ENCODE measurements at places on chromosomes 11 and 22.

DNA sequence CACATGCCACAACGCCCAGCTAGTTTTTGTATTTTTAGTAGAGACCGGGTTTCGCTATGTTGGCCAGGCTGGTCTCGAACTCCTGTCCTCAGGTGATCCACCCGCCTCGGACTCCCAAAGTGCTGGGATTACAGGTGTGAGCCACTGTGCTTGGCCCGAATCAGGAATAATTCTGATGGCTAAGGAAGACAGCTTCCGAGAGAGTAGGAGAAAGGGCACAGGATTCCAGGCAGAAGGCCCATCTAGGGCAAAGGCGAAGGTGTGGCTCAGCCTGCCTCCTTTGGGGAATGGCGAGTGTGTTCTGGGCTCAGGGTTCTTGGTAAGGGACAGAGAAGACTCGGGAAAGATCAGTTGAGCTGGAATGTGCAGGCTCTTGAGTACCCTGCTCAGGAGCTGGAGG lies 1.6 kb upstream of the SYCE3 start:
- no peak for DNase-seq

DNA sequence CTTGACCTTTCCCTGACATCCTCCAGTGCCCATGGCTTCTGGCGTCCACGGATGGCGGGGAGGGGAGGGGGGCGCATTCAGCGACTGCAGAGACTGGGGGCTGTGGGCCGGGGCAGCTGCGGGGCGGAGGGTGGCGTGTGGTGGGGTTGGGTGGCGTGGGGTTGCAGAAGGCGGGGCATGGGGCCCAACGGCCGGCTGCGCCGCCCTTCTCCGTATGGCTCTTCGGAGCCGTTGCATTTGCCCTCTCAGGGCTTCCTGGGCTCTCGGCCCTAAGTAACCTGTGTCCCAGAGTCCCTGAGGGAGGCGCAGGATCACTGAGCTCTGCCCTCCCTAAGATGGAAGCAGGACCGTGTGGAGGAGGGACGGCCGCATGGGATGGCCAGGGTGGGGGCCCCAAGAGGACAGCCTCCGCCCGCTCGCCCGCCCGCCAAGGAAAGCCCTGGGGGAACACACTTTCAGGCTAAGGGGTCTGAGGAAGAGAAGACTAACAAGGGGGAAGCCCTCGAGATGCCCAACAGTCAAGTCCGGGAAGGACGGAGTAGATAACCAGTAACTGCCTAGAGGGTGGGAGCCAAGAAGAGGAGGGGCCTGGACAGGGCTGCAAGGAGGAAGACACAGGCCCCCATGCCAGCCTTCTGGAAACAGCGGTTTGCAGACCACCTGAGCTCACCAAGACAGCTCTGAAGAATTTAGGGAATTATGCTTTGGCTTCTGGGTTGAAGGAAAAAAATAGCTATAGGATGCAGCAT lies 9.2 kb upstream of the AIFM3 start:
- peak; percentile 62 for DNase-seq

DNA sequence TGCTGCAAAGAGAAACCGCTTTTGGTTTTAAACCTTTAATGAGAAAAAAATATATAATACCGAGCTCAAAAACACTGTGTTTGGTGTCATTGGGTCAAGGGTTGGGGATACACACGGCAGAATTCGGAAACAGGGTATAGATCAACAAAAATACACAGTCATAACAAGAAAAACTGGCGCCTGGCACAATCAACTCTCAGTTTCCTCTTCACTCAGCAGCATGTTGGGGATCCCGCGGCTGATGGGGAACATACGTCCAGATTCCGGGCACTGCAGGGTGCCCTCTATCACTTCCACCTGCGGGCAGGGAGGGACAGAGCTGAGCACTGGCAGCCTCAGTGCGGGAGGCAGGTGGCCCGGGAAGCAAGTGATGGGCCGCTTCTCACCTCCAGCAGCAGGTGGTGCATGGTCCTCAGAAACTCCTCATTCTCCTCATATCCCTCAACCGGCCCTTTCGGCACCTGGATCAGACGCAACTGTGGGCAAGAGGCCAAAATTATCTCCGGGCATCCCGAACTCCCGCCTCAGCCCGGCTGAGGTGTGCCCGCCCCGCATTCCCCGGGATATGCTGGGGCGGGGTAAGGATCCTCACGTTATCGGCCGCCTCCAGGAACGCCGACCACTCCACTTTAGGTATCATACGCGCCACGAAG lies 561 bp downstream of the TRMT112 start:
- no peak for DNase-seq

DNA sequence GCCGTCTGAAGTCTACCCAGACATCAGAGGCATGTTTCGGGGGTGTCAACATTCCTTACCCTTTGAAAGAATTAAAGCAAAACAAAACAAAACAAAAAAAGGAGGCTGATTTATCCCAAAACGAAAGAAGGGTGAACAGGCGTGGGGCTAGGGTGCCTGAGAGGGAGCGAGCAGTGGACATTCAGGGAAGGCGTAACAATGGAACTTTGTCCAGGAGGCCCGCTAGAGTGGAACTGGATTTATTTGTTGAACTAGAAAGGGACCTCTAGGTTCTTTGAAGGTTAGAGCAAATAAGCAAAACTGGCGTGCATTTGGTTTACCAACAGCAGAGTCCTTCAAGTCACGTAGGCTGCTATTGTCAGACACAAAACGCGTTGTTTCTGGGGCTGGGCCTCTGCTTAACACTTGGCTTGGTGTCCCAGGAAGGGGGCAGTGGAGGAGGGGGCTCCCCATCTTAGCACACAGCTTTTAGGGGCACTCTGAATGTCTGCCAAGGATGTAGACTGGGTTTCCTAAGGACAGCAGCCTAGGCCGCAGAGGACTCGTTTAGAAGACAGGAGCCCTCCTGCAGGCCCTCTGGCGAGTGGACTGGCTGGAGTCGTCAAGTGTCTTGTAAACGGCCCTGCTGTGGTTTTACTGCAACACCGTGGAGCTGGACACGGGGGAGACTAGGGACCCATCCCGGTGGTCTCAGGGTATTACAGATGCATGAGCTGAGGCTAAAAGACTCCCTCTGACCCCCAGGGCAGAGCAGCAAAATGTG lies 203.7 kb upstream of the SORL1-AS1 start:
- no peak for DNase-seq

- no peak for DNase-seq
Observed at GRCh38 chr11:107860688-107861087, 2.1 kb upstream of the SLC35F2 start.

DNA sequence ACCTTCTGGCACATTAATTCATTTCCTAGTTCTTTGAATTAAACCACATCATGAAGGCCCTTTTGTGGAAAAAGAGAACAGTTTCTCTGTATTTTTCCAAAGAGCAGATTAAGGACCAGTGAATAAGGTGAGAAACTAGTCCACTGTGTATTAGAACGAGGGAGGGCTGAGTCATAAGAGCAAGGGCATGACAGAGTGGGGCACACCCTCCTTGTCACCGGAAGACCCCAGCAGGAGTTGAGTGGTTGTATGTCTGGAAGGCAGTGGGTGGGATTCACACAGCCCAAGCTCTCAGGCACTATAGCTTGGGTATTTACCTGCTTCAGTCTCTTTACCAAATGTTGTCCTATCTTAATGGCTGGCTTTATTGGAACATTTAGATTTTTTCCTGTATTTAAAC lies 86.8 kb downstream of the BMAL1 start:
- DNase-seq, result no peak

GRCh38 chr11:790721-791564 lies 1.1 kb upstream of the CEND1 start:
- DNase-seq, result peak; percentile 29

DNA sequence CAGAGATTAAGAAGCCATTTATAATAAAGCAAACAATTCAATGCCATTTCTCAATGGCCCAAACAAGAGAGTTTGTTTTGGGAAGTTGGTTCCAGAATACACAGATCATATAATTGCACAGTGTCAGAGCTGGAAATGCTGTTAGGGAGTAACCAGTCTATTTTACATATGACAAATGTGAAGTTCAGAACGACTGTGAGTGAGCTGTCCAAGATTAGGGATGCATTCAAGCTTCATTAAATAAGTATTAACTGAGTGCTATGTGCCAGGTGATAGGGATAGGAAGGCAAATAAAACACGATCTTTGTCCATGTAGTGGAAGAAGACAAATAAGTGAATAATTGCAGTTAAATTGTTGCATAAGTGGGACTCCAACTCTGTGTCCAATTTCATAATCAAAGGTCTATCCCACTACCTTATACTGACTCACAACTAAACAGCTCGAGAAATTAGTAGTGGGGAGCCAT lies 33.1 kb upstream of the PICALM start:
- DNase-seq, result peak; percentile 22

GRCh38 chr22:50529897-50530579 lies at the start of gene TYMP:
Gene TYMP, minus strand, starts transcription at chr22:50530012. Its CDS starts 303 bp downstream, at chr22:50529709.
- peak; percentile 89 for DNase-seq

DNA sequence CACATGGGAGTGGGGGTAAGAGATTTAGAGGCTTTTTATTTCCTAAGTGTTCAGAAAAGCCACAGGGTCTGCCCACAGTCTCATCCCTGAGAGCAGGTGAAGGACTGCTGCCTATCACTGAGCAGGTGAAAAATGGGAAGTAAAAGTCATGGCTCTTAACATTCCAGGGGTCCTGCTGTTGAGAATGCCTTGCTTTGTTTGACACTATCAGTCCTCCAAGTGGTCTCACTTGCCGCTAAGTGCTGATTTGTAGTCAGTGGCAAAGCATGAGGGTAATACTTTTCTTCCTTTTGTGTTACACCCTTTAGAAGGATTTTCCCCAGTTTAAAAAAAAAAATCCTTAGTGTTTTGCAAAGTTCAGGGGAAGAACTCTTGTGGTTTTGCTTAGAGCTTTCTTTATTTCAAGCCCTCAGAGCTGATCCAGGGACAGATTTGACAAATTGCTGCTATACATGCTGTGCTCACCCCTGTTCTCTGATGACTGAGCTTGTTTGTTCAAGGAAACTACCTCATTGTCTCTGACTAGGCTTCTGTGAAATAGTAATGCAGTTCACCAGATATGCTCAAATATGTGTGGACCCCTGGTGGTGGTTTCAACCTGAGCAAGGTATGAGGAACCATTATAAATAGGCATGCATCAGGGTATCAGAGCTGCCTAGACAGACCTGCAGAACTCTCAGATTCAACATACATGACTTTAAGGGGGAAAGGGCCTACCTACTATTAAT lies 141.0 kb downstream of the ARHGAP42 start:
- DNase-seq, result no peak

DNA sequence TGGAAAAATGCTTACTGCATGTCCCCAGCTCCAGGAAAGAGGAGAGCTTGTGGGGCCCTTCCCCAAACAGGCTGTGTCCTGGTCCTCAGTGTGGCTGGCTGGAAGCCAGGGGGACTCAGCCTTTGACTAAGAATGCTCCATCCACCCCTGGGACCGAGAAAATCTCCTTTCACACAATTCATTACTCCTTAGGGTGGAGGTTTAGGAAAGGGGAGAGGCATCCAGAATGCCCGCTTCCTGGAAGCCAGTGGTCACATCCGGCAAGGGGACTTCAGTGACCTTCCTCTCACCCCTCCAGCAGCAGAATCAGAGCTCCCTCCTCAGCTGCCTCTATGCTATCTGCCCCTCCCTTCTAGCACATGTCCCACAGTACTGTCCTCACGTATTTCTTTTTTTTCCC lies 21.9 kb downstream of the ATG16L2 start:
- DNase-seq, result no peak

DNA sequence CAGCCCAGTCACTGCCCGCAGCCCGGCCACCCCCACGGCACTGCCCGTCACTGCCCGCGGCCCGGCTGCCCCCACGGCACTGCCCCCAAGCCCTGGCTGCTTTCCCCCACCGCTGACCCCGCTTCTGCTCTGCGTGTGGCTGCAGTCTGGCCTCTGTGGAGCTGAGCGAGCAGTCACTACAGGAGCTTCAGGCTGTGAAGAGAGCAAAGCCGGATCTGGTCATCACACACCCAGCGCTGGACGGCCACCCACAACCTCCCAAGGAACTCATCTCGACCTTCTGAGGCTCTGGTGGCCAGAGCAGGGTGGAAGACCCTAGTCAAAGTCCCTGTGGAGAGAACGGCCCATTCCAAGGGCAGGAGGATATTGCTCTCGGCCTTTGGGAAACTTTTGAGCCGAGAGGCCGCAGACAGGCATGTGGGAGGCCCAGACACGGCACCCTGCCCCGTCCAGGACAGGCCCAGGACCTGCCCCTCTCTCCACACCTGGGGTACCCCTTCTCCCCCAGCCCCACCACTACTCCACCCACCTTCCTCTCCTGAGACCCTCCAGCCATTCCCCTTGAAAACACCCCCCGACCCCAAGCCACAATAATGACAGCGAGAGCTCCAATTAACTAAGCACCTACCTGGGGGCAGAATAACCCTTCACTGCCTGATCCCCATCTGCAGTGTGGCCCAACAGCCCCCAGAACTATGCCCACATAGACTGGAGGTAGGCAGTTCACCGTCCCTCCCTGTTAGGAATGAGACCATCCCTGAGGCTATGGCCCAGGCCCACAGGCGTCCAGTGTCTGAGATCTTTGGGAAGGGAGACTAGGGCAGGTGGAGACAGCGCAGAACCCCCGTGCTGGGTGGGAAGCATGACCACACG lies 3.7 kb upstream of the PGGHG start:
- no peak for DNase-seq

GRCh38 chr22:49997932-49998717 lies 14.4 kb downstream of the IL17REL start:
- no peak for DNase-seq

DNA sequence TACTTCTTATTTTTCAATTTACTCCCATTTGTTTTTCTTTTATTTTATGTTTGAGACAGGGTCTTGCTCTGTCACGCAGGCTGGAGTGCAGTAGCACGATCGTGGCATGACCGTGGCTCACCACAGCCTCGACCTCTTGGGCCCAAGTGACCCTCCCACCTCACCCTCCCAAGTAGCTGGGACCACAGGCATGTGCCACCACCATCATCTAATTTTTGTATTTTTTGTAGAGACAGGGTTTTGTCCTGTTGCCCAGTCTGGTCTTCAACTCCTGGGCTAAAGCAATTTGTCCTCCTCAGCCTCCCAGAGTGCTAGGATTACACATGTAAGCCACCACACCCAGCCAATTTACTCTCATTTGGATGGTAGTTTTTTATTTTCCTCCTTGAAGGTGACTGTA lies 679.3 kb upstream of the CCDC179 start:
- DNase-seq, result no peak

GRCh38 chr22:37461961-37462360 lies 24.2 kb downstream of the MFNG start:
- DNase-seq, result no peak

DNA sequence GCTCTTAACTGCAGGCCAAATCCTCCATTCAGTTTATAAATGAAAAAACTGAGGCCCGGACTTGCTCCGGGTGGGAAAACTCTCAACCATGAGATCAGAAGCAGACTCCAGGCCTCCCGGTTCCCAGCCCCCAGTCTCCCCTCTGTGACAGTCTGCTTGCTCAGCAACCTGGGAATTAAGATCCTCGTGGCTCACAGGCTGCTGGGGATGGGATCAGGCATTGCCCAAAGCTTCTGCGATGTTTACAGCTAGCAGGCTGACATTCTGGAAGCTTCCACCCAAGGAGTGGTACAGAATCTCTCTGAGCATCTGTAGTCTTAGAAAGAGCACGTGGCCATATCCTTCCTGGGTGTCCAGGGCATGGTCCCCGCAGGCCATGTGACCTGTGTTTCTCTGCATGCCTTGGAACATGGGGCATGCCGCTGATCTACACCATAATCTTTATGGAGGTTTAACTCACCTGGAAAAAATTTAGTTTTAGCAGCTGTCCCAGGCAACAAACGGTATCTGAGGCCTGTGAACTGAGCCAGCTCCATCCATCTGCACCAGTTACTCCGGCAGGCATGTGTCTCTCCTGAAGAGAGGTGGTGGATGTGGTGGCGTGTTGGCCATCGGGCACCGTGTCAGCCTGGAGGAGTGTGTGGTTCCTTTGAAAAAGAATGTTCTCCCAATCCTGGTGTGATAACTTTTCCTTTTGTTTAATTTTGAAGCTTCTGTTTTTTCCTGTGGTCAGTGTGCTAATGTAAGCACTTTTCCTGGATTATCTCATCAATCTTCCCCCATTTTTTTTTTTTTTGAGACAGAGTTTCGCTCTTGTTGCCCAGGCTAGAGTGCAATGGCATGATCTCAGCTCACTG lies 7.9 kb downstream of the FBLN1 start:
- DNase-seq, result no peak
